ENCODE measurements at places on chromosomes 11 and 22.

DNA sequence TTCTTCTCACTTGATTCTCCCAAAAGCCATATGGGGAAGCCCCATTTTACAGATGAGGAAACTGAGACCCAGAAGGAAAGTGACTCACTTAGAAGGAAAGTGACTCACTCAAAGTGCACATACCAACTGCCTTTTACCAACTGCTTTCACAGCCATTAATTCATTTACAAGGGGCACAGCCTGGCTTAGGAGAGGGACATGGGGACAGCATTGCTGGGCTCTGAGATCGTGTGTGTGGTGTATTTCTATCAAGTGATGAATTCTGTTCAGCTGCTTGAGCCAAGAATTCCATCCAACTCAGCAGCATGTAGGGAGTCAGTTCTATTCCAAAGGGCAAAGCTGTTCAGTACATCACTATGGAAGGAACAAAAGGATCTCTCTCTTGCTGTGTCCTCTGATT is 23.5 kb upstream of the PAK1 start:
- DNase-seq = peak; percentile 9

DNA sequence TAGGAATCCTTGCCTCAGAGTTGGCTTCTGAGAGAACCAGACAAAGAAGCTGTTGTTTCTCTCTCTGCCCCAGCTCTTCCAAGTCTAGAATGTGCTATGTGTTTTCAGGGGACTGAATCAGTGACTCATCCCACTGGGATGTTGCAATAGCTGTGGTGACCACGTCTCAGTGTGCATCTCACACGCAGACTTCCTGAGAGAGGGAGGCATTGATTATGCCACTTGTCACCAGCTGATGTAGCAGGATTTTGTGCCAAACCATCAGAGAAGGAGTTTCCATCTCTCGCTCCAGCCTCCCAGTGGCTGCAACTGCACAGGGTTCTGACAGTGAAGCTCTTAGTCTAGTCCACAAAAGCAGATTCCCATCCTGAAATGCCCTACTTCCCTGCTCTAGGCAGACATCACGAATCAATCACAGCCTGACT is 455.8 kb downstream of the MIAT start:
- peak; percentile 98 for DNase-seq

DNA sequence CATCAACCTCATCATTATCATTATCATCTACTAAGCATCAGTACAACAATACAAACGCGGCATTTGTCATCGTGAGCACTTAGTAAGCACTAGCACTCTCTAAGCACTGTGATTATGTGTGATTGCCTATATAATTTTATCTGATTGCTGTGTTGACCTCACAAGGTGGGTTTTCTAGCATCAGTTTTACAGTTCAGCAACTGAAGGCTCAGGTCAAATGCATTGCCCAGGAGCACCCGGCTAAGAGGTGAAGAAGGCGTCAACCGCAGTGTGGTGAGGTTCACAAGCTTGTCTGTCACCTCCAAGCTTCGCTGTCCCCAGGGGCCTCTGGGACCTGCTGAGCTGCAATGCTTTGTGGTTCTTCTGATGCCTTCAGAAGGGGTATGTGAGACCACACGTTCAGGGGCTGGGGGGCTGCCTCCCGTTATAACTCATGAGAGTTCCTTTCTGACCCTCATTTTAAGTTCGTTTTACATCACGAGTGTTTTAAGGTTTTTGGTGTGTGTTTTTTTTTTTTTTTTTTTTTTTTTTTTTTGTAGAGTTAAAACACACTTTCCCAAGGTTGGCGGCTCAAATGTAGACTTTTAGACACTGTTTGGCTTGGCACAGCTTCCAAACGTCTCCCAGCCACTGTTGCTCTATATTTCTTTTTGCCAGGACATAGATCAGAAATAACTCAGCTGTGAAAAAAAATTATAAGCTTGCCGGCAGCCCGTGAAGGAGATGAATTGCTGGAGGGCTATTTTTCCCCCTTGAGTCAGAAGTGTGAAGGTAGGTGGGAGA is 33.8 kb upstream of the SCUBE1 start:
- peak; percentile 12 for DNase-seq

DNA sequence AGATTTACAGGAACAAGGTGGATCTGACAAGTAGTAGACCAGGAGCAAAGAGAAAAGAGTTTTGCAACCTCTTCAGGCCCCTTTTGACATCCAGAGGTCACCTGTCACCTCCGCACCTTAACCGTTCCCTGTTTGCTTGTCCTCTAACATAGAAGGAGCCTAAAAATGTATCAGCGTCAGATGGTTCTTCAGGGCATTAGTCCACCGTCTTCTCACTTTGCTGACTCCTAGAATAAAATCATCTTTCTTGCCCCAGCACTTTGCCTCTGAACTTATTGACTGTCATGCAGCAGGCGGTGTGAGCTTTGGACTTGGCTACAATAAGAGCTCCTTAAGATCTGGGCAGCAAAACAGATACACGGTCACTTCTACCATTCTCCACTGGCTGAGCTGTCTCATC is 339.7 kb upstream of the B3GAT1 start:
- no peak for DNase-seq

- DNase-seq = no peak
Observed at GRCh38 chr22:22507743-22508273, 734 bp downstream of the ZNF280B start.

DNA sequence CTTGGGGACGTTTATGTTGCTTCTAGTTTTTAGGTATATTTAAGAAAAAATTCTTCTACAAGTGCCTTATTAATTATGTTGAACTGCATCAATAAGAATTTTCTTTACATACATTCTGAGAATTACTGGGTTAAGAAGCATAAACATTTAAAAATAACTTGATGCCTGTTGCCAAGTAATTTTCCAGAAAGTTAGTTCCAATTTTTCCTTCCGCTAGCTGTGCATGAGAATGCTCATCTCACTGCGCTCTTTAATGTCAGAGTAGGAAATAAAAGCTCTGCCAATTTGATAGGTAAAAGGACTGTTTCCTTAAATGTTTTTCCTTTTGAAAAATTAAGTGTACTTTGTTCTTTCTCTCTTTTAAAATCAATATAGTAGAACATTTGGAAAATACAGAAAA is 113.1 kb upstream of the ZBED5 start:
- no peak for DNase-seq

DNA sequence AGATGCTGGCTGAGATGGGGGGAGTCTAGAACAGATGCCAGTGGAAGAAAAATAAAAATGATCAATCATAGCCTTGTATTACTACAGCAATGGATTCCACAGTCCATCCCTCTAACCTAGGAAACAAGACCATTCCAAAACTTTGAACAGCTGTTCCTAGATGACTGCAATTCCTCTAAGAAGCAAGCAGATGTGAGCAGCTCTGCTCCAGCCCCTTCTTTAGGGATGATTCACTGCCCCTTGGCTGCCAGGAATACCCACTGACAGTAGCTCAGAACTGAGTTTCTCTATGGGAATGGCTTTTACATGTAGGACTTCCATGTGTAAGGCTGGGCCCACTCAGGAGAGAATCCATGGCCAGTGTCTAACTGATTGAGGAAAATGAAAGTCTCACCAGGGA is 943.9 kb downstream of the OPCML start:
- DNase-seq = peak; percentile 63

- DNase-seq = no peak
Observed at GRCh38 chr11:61553373-61554171, 27.3 kb downstream of the SYT7 start.

- DNase-seq = no peak
Observed at GRCh38 chr11:76628408-76628947, 42.1 kb downstream of the LRRC32 start.

GRCh38 chr11:68375766-68376165 is 63.4 kb downstream of the LRP5 start:
- no peak for DNase-seq
